ENCODE measurements at places on chromosomes 16 and 17. TPM values are rescaled to one million over a fixed set of nuclear protein-coding genes. Genes with fewer than 3 reads are reported as not detected.
A peak's percentile ranks its signal among the peaks of the same experiment; 100 is the strongest.

- no peak for DNase-seq
Measured at GRCh38 chr16:81928975-81929374, 82.3 kb downstream of the SDR42E1 start.

GRCh38 chr16:52713740-52714139 lies 166.8 kb upstream of the TOX3 start:
- no peak for DNase-seq

DNA sequence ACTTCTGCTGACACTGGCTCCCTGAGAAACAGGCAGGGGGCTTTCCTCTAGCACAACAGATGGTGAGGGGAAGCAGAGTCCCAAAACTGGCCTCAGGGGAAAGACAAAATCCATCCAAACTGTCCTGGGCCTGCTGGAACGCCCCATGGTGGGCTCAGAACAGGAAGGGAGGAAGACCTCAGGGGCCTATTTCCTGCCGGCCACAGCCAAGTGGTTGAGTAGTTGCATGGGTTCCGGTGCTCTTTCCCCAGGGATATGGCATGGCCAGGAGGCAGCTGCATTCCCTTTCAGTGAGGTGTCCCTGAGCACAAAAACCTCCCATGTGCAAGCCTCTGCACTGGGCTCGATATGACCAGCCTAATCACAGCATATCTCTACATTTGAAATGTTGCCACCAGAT lies 303.0 kb upstream of the IRX5 start:
- no peak for DNase-seq

DNA sequence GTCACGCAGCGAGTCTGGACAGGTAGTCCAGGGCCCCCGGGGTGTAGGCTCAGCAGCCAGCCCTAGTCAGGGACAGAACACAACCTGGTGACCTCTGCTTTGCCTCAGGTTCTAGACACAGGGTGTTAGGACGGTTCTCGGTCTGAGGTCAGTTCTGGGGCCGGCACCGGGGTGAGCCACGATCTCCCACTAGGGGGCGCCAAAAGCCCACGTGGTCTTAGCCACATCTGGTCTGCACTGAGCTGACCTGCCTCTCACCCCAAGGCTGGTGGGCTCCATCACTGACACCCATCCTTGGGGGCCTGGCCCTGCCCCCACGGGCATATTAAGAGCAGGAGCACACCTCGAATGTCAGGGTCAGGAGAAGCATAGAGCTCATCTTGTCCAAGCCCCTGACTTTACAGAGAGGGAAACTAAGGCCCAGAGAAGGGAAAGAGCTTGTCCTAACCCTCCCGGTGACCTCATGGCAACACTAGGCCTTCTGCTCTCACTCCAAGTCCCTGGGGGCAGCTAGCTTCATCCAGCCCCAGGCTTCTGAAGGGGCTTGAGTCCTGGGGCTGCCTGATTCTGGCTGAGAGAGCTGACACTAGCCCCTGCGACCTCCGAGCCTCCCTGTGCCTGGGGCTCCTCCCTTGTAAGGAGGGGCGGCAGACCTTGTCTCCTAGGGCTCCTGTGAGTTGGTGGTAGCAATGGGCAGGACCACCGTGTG lies 9.0 kb downstream of the SLC5A10 start:
- peak; percentile 90 for DNase-seq

GRCh38 chr16:16828913-16829398 lies 450.0 kb downstream of the NPIPA7 start:
- no peak for DNase-seq

DNA sequence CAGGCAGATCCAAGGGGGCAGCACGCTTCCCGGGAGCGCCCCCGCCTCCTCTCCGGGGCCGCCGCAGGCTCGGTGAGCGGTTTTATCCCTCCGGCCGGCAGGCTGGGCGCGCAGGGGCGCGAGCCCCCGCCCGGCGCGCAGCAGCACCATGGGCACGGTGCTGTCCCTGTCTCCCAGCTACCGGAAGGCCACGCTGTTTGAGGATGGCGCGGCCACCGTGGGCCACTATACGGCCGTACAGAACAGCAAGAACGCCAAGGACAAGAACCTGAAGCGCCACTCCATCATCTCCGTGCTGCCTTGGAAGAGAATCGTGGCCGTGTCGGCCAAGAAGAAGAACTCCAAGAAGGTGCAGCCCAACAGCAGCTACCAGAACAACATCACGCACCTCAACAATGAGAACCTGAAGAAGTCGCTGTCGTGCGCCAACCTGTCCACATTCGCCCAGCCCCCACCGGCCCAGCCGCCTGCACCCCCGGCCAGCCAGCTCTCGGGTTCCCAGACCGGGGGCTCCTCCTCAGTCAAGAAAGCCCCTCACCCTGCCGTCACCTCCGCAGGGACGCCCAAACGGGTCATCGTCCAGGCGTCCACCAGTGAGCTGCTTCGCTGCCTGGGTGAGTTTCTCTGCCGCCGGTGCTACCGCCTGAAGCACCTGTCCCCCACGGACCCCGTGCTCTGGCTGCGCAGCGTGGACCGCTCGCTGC lies 832 bp downstream of the CDK5R1 start:
- DNase-seq = no peak

GRCh38 chr16:27205423-27206065 lies 2.2 kb downstream of the KDM8 start:
- DNase-seq = no peak

GRCh38 chr17:13600475-13601321 lies 1.0 kb downstream of the HS3ST3A1 start:
- peak; percentile 50 for DNase-seq

The WNK4 gene
- not detected for total RNA-seq

GRCh38 chr17:8470447-8471047 lies 34.9 kb downstream of the NDEL1 start:
- no peak for DNase-seq

GRCh38 chr17:45257115-45257514 lies 4.8 kb downstream of the SPATA32 start:
- DNase-seq = no peak

The FAM117A gene
- 10.3 TPM for total RNA-seq

The TEKT5 gene
- not detected for total RNA-seq

DNA sequence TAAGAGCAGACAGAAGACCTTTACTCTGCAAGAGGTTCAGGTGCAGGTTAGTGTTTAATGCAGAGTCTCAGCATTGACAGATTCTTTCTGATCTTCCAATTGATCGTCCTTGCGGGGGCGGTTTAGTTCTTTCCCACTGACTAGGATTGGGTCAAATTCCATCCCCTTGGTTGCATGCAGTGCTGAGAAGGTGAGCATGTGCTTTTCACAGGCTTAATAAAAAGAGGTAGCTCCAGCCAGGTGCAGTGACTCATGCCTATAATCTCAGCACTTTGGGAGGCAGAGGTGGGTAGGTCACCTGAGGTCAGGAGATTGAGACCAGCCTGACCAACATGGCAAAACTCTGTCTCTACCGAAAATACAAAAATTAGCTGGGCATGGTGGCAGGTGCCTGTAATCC lies 7.5 kb upstream of the ITGAD start:
- no peak for DNase-seq

The TAC4 gene
- 0.43 TPM for total RNA-seq

DNA sequence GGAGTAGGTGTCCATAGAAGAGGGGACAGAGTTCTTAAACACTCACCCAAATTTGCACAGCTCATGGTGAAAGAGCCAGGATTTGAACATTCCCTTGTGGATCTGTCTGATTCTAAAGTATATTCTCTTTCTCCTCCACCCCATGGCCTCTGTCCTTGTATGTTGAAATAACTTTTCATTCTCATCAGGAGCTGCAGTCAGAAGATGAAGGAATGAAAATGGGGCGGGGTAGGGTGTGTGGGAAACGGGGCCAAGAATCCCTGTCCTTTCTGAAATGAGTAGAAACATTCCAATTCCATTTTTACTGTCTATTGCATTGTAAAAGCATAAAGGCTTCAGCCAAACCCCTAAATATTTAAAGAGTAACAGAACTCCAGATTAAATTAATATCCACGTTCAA lies 42.8 kb downstream of the NOG start:
- DNase-seq = no peak

- DNase-seq = no peak
Measured at GRCh38 chr17:39774047-39774446, 36.3 kb downstream of the GRB7 start.

- DNase-seq = no peak
Measured at GRCh38 chr17:38717139-38717745, 12.2 kb downstream of the MLLT6 start.

- no peak for DNase-seq
Measured at GRCh38 chr16:20359997-20360396, 7.5 kb upstream of the UMOD start.

The STAT5A gene
- total RNA-seq = 14.6 TPM

GRCh38 chr17:28552176-28552999 lies at the start of gene UNC119:
UNC119 (minus strand) TSS chr17:28552624; CDS start chr17:28552557, 67 bp downstream.
- DNase-seq = peak; percentile 91

- DNase-seq = no peak
Measured at GRCh38 chr16:11152677-11153331, 103.2 kb downstream of the SOCS1 start.

The BLTP2 gene
- total RNA-seq = 78.6 TPM

DNA sequence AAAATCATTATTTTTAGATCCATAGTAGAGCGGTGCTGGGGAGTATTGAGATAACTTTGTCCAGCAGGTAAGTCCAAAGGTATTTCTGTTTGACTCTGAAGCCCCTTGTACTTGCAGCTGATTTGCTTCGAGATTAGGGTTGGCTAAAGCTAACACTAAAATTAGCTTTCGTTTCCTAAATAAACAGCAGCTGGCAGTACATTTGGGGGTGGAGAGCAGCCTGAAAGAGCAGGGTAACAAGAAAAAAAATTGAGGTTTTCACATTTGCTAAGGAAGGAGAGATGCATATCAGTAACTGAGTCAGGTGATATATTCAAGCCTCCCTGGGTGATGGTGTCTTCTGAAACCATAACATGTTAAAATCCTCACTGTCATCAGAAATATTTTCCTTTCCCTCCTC lies 37.4 kb upstream of the TMC5 start:
- no peak for DNase-seq

- peak; percentile 41 for DNase-seq
Measured at GRCh38 chr16:85421338-85422195, 191.6 kb upstream of the GSE1 start.

DNA sequence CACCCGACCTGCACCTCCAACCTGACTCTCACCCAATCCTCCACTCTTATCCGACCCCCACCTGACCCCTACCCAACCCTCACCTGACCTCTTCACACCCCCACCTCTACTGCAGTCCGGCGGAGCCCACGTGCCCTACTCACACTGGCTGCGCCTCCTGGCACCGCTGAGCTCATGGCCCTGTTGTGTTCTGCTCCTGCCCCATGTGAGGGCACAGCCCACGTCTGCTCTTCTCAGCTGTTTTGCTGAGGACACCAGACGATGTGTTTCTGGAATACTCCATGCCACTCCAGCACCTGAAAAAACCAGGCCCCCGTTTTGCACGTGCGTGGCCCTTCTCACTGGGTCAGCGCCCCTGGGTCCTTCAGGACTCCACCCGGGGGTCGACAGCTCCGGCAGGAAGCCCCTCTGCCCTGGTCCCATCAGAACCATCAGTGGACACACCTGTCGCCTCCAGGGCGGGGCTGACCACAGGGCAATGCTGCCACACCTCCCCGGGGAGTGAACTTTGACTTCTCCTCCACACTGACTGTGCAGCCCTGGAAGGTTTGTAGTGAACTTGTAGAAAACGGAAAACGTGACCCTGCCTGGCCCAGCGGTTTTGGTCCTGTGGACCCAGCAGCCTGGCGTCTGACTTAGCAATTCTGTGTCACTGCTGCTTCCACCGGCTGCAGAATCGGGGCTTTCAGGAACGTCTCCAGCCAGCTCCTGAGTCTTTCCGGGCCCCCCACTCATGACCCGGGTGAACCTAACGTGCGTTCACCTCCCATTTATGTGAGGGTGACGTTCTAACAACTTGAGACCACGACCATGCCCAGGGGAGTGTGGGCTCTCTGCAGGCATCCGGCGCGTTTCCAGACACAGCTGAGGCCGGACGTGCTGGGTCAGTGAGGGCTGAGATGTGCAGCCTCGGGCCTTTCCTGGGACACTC lies 5.7 kb upstream of the RAB40B start:
- DNase-seq = no peak

DNA sequence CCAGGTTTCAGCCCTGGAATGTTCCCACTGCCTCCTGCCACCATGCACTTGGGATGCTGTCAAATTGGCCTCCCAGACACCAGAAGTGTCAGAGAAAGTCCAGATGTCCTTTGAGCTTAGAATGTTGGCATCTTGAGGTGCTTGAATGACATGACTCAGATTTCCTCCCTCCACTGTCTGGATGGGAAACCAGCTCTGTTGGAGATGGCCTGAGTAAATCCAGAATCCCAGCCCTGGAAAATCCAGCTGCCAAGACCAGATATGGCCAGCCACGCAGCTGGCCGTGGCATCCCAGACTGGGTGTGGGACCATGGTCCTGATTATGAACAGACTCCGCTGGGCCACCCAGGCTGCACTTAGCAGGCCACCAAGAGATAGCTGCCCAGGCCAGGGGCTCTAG lies 57.0 kb upstream of the CLEC3A start:
- DNase-seq = no peak

The NPW gene
- not detected for total RNA-seq

- no peak for DNase-seq
Measured at GRCh38 chr16:65548470-65548869, 426.6 kb upstream of the CDH11 start.

- DNase-seq = no peak
Measured at GRCh38 chr16:48082516-48082915, 73.3 kb downstream of the ABCC12 start.

The NXPH3 gene
- total RNA-seq = 4.5 TPM

- DNase-seq = no peak
Measured at GRCh38 chr17:915538-916201, 63.9 kb downstream of the NXN start.

The PSMD12 gene
- 45.5 TPM for total RNA-seq

GRCh38 chr17:50634224-50634914 lies at the start of gene ABCC3:
ABCC3 (plus strand) TSS chr17:50634881; CDS start chr17:50634937, 56 bp downstream.
- DNase-seq = peak; percentile 75

DNA sequence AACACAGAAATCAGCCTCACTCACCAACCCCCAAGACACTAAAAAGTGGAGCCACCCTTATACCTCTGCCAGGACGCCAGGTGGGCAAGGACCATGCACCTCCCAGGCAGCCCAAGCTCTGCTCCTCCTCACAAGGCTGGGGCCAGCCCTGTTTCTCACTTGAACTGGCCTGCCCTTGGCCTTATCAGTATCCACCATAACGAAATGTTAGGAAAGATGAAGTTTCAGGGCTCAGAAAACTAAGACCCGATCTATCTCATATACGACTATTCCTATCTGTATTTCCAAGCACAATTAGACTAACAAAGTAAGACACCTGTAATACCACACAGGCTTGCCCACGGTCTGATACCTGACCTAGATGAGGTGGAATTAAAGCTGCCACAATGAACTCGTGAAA lies 6.9 kb downstream of the FBXO31 start:
- no peak for DNase-seq

The BANP gene
- total RNA-seq = 12.8 TPM

The KRT20 gene
- not detected for total RNA-seq

GRCh38 chr16:22091721-22092120 lies 620 bp upstream of the VWA3A start:
- DNase-seq = no peak

The CSH2 gene
- total RNA-seq = not detected

The KRTAP4-5 gene
- total RNA-seq = not detected
